ENCODE measurements at places on chromosomes 4 and X.

GRCh38 chrX:29724316-29724715, 491.0 kb upstream of the MAGEB2 start:
- no peak for DNase-seq

DNA sequence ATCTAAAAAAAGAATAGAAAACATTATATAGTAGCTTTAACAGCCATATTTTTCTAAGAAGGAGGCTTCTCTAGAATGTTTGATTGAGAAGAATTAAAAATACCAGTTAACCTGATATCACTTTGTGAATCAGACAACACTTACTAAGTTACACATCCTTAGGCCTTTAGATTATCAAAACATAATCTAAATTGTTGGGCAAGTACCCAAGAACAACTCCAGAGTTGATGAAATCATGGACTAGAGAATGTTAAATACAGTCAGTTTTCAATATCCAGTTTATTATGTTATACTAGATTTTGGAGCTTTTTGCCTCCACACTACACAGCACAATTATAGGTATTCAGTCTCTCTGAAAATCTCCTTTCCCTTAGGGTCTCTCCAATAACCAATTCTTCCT, 39.6 kb downstream of the ARL13A start:
- DNase-seq, result no peak

- DNase-seq, result no peak
Observed at GRCh38 chr4:40933272-40934053, 183.7 kb downstream of the NSUN7 start.

- DNase-seq, result no peak
Observed at GRCh38 chr4:151522866-151523519, 114.0 kb downstream of the FHIP1A start.

DNA sequence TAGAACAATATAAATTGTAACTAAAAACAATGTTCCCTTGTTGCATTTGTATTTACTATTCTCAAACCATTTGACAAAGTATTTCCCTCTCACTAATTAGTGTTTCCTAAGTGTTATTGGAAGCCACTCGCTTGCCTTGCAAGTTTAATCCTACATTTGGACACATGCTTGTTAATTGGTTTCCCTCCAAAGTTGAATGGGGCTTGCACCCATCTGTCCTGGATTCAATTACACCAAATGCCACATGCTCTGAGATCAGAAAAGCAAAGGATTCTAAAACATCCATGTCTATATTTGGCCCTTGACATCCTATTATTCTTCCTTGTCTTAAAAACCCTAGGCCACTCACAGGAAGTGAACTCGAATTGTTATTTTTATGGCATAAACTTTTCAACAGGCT, 146.6 kb downstream of the AMELX start:
- no peak for DNase-seq

- DNase-seq, result no peak
Observed at GRCh38 chrX:103275947-103276567, 493 bp downstream of the TCEAL5 start.

GRCh38 chr4:140653718-140654494, 85.1 kb upstream of the UCP1 start:
- no peak for DNase-seq

Data from LoVo (cell line).